ENCODE measurements at places on chromosomes 5 and 9.

GRCh38 chr5:64653766-64654560 lies 36.3 kb upstream of the SHISAL2B start:
- DNase-seq = no peak

GRCh38 chr5:65076251-65076869 lies 307.6 kb downstream of the CWC27 start:
- DNase-seq = no peak

DNA sequence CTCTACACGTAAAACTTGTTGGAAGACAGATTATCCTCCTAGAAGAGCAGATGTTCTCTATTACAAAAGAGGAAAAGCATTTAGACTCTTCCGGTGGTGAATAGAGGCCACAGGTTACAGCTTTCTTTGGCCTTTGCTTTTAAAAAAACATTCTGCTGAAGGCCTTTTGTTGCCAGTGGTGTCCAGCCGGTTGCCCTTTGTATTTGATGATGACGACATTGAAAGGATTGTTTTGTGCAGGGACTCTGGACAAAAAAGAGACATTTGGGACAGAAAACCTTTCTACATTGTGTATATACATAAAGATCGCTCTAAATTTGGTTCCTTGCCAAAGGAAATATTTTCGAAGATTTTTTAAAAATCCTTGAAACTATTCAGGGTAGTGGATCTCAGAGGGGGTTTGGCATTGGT lies 180.3 kb downstream of the C9orf152 start:
- DNase-seq = no peak

DNA sequence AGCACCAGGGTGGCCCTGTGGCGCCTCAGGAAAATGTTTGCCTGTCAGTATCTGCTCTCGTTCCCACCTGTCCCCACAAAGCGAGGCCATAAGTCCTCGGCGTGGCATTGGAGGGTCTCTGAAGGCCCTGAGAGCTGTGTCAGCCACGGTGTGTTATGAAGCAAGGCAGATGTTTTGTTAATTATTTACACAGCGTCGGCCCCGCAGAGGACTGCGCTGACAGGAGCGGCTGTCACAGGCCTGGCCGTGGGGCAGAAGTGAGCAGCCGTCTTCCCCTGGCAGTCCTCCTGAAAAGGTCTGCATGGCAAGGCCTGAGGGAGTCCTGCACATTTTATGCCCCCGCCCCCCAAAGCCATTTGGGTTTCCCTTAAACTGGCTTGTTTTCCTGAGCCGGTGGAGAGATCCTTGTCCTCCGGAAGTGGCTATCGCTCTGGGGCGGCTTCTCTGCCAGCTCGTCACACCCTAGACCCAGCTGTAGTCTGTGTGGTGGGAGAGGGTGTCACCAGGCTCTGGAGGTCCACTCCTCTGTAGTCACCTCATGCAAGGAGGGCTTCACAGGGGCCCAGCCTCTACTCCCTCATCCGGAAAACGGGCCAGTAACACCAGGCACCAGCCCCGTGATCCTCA lies 6.2 kb downstream of the NEK6 start:
- no peak for DNase-seq

DNA sequence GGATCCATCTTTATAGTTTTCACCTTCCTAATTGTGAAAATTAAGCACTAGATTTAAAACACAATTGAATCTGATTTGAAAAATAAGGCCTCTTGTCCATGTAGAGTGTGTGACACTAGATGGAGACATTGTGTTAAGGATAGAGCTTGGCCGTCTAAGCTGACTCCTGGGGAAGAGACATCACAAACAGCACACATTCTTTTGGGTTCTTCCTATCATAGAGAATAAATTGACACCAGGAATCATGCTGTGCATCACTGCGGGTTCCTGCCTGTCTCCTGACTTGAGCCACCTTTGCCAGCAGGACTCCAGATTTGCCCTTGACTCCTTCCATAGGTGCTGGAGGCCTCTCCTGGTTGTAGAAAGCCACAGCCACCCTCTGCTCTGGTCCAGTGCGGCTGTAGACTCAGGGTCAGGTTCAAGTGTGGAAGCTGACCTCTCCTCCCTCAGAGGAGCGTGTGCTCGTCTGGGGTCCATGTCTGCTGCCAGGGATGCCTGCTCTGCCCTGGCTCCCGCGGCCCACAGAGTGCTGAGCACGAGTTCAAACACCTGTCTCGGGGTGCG lies 11.2 kb downstream of the ROPN1L start:
- DNase-seq = no peak

DNA sequence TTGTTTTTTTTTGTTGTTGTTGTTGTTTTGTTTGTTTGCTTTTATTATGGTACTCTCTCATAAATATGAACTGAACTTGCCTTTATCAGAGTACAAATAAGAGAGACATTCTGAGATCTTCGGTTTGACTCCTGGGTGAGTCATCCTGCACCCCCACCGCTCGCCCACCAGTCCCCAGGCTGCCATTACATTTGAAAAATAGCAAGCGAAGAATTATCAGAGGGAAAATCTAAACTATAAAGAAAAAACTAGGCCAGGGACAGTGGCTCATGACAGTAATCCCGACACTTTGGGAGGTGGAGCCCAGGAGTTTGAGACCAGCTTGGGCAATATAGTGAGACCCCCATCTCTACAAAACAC lies 122.1 kb upstream of the MAP3K1 start:
- no peak for DNase-seq

DNA sequence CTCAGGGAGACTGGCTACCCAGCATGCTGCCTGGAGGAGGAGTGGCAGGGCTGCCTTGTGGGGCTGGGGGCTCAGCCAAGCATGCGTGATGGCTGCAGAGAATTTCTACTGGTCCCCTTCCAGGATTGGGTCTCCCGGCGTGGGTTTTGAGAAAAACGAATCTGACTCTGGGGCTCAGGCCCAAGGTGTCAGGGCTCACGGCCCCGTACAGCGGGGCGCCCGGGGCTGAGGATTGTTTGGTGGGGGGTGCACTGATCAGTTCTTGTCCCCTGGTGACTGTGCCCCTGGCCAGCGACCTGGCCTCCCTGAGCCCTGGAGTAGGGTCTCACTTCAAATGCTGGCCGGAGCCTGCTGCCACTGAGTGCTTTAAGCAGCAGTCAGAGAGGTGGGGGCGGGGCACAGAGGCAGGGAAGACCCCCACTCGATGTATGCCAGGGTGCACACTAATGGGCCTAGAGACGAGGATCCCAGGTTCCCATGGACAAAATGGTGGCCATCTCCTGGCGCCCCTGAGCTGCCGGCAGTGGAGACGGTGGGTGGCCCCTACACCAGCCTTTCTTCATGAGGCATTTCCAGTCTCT lies 45.5 kb upstream of the RNU6ATAC start:
- DNase-seq = no peak

GRCh38 chr5:141135718-141136266 lies 786 bp downstream of the PCDHB5 start:
- DNase-seq = no peak

DNA sequence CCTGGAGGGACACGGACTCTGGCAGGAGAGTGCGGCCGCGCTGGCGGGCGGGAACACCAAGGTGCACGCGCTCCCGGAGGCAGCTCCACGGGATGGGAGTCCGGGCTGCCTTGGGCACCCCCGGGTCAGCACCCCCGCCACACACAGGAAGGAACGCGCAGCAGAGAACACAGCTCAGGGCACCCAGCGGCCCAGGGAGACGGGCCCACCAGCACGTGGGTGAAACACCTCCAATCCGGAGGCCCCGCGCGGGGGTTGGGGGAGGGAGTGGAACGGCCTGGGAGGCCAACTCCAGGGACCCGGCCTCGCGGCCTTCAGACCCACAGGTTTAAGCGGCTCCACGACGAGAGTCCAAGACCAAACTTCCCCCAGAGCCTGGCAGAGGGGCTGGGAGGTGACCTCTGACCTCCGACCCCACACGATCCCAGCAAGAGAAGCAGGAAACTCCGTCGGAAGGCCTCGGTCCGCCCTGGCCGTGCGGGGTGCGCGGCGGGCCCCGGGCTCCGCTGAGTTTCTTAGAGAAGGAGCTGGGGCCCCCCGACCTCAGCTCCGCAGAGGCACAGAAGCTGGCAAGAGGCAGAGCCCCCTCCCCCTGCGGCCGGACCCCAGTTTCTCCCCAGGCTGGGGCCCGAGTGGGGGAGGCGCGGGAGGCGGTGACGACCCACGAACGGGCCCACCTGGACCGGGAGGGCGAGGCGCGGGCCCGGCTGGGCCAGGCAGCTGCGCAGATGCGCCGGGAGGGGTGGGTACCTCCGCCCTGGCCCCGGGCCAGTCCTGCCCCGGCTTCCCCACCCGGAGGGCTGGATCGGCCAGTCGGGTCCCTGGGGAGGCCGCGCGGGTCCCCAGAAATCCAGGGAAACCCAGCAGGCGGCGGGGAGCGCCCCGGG lies 851 bp downstream of the NACC2 start:
- no peak for DNase-seq

GRCh38 chr9:80557256-80557655 lies 985.5 kb downstream of the TLE4 start:
- DNase-seq = no peak

- no peak for DNase-seq
Observed at GRCh38 chr5:28009576-28009975, 971.2 kb upstream of the CDH9 start.

- DNase-seq = no peak
Observed at GRCh38 chr5:96657068-96657467, 5.1 kb upstream of the CAST start.

DNA sequence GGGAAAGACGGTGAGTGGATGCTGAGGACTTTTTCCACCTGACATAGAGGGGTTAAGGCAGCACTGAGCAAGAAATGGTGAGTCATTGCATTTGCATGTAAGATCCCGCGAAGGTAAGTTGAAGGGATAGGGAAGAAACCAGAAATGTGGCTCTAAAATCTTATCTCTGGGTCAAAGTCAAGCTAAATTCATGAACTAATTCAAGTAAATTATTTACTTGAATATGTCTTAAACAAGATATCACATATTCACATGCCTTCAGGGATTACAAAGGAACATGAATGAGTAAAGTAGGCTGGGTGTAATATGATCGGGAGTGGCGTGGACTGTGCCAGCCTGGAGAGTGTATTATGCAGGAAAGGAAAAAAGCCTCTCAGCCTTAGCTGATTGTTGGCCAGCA lies 74.4 kb upstream of the EQTN start:
- DNase-seq = no peak

- DNase-seq = no peak
Observed at GRCh38 chr9:15294604-15295003, 12.4 kb downstream of the TTC39B start.

- DNase-seq = no peak
Observed at GRCh38 chr5:40165106-40165788, 514.5 kb upstream of the PTGER4 start.

DNA sequence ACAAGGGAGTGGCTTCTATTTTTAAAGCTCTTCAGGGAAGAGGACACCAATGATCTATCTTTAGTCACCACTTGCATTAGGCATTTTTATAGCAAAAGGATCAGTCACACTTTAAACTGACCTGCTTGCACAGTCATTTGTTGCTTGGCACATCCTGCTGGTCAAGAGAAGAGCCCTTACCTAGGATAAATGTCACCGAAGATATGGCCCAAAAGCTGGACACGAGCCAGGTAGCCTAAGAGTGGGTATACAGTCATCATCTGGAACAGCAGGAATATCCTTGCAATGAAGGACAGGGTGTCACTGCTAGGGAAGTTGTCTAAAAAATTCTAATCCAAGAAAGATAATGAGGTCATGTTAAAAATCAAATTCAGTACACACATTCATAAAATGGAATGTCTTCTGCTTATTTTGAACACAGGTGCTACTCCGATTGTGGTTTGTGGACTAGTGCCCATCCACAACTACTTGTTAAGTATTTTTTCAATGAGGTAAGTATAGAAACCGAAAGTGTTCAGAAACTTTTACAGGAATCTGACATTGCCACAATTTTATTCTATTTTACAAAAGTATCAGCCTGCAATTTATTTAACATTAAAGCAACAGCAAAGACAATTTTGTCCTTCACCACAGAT lies 78.4 kb downstream of the SLC38A9 start:
- DNase-seq = no peak

GRCh38 chr5:141484641-141485311 lies at the start of gene PCDHGC4:
Gene PCDHGC4, plus strand, starts transcription at chr5:141485030. Its CDS starts 144 bp downstream, at chr5:141485174.
- DNase-seq = no peak

- DNase-seq = no peak
Observed at GRCh38 chr9:123062351-123063176, 29.1 kb downstream of the GPR21 start.

DNA sequence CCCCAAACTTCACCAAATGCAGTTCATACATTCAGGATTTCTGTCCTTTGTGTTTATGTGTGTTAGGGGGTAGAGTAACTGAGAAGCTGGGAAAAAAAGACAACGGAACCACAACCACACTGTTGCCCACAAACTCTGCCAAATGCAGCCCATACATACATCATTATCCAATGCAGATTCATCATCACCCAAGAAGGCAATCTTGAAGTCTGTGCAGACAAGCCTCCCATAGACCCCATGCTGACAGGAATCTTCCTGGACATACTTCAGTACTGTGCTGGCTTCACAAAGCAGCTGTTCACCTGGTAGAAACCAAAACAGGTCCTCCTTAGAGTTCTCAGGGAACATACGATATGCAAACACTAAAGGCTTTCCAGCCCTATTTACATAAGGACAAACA lies 38.9 kb downstream of the MTMR12 start:
- no peak for DNase-seq

DNA sequence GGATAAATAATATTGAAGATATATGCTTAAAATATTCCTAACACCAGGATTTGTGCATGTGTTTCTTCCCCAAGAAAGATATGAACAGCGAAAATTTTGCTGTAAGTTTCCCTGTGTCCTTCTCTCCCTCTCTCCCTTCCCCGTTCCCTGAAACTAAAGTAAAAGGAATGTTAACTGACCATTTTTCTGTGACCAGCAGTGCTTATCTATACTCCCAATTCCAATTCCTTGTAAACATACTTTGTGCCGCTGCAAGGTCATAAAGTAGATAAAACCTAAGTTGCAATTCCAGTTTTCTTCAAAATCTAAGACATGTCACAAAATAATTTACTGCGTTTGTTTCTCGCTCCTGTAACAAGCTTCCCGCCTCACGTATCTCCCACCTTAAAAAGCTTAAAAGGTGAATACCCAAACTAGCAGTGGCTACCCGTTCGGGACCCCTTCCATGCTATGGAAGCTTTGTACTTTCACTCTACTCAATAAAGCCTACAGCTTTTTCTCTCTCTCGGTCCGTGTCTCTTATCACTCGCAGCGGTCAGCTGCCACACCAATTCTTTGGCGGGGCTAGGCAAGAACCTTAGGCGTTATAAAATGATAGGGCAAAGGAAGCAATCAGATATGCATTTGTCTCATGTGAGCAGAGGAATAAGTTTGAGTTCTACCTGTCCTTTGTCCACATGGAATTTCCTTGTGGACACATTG lies 1798.0 kb downstream of the EFNA5 start:
- no peak for DNase-seq

DNA sequence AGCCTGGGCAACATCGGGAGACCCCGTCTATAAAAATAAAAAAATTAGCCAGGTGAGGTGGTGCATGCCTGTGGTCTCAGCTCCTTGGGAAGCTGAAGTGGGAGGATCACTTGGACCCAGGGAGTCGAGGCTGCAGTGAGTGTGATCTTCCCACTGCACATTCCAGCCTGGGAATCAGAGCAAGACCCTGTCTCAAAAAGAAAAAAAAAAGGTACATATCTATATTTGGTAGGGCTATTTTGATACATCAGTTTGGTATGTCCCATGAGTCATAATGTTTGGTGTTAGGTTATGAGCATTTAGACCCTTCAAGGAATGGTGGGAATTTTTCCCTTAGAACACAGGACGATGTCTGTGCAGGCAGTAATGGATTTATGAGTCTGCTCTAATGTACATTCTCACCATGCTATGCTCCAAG lies 55.3 kb upstream of the POU4F3 start:
- no peak for DNase-seq

- no peak for DNase-seq
Observed at GRCh38 chr5:160385496-160385895, 14.4 kb downstream of the FAM200C start.
